Stimulated activated naive CD8-positive, alpha-beta T cell treated with anti-CD3 and anti-CD28 coated beads, Interleukin-15, amount 100 ng/mL, for 72 hours (primary cell): ENCODE measurements at places on chromosomes 13 and 19.
A peak's percentile ranks its signal among the peaks of the same experiment; 100 is the strongest.

GRCh38 chr13:95067303-95067702, 233.9 kb downstream of the ABCC4 start:
- DNase-seq: no peak

GRCh38 chr19:45528149-45528743, 21.0 kb downstream of the VASP start:
- no peak for DNase-seq

GRCh38 chr19:48636859-48637448, at the start of gene DBP:
Gene DBP, minus strand, starts transcription at chr19:48637379. Its CDS starts 385 bp downstream, at chr19:48636994.
- DNase-seq: peak; percentile 61

- DNase-seq: no peak
Measured at GRCh38 chr19:7947939-7948338, 4.5 kb upstream of the TIMM44 start.

GRCh38 chr13:113275387-113275786, 21.7 kb upstream of the LAMP1 start:
- DNase-seq: peak; percentile 29

GRCh38 chr13:59300355-59301173, 863.2 kb downstream of the DIAPH3 start:
- DNase-seq: no peak

GRCh38 chr13:102328909-102329308, 72.9 kb downstream of the FGF14 start:
- DNase-seq: no peak

DNA sequence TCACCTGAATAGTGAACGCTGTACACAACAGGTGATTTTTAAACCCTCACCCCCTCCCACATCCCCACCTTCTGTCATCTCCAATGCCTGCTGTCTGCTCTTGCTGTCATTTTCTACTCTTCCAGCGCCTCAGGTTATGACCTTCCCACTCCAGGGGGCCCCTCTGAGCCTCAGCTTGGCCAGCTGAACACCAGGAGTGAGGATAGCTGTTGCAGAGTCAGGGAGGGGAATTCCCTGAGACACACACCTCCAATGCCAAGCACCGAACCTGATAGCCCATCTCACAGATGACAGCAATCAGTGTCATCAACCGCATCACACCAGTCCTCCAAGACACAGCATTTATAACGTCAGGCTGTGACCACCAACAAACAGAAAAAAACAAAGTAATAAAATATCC, 193.5 kb downstream of the ZNF536 start:
- no peak for DNase-seq

DNA sequence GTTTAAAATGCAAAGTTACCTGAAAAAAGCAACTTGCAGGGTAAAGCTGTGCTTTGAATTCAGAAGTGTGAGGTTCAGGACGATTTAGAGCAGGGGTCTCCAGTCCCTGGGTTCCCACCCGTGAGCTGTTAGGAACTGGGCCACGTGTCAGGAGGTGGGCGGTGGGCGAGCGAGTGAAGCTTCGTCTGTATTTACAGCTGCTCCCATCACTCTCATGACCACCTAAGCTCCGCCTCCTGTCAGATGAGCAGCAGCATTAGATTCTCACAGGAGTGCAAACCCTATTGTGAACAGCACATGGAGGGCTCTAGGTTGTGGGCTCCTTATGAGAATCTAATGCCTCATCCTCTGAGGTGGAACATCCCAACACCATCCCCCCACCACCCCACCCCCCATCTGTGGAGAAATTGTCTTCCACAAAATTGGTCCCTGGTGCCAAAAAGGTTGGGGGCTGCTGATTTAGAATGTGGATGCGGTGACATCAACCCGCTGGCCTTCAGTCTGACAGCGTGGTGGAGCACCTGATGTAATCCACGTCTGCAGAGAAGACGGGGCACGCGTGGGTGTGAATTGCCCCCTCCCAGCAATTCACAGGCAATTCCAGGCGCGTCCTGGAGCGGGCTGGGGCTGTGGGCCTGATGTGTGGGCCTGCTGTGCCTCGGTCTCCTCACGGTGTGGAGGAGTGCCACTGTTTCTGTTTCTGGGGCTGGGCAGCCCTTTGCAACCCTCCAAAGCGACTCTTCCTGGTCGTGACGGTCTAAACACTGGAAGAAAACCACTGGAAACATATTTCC, 214.0 kb upstream of the SOX1 start:
- no peak for DNase-seq

GRCh38 chr13:68897331-68897928, 1210.2 kb upstream of the ATXN8OS start:
- DNase-seq: no peak

DNA sequence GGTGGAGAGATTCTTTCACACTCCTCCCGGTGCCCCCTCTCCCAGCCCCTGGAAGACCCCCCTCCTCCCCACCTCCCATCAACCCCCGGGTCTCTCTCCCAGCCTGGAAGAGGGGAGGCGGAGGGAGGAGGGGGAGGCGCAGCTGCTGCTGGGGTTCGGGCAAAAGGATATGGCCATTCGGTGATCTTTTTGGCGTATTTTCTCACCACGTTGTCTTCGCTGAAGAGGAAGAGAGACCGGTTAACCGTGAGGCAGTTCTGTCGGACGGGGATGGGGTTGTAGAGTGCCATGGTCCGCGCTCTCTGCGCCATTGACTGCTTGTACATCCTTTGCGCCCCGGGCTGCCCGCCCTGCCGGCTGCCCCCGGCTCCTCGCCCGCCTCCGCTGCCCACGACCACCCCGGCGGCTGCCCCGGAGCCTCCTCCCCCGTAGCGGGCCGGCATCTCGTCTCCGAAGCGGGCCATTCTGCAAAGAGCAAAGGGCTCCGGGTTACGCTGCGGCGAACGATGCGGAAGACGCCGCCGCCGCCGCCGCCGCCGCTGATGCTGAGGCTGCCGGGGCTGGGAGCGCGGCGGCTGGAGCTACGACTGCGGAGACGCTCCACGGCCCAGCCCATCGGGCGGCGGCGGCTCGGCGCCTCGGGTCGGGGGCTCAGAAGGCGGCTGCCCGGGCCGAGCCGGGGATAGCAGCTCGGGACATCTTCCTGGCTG, 363 bp downstream of the CACNA1A start:
- peak; percentile 8 for DNase-seq

GRCh38 chr19:56477429-56478338, 539 bp upstream of the ZNF667 start:
- peak; percentile 85 for DNase-seq

DNA sequence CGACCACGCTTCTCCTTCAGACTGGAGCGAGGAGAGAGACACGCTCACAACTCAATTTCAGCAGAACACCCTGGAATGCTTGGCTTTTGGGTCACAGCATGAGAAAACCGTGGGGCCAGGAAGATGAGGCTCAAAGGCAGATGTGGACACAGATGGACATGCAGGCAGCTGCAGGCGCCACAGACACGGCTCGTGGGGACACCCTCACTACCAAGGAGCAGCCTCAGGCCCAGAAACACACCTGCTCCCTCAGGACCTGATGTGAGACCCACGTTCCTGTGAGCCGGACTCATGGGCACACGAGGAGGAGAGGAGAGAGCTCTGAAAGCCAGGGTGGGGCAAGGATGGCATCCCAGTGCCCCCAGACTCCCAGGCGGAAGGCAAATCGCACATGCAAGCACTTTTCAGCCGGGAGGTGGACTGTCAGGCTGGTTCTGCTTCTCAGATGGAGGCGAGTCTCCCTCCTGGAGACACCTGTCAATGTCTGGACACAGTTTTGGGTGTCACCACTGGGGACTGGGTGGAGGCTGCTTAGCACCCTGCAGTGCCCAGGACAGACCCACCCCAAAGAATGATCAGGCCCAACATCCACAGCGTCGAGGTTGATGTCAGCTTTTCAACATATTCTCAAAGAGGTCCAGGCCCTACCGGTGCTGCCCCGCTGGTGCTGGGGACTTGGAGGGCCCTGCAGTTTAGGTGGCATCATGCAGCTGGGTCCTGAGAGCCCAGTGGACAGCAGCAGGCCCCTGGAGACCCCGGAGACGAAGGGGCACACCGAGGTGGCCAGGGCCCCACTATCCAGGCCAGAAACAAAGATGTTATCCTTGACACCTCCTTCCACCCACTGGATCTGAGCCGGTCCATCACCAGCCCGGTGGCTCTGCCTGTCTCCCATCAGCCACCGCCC, 2.3 kb downstream of the ABHD17A start:
- no peak for DNase-seq

DNA sequence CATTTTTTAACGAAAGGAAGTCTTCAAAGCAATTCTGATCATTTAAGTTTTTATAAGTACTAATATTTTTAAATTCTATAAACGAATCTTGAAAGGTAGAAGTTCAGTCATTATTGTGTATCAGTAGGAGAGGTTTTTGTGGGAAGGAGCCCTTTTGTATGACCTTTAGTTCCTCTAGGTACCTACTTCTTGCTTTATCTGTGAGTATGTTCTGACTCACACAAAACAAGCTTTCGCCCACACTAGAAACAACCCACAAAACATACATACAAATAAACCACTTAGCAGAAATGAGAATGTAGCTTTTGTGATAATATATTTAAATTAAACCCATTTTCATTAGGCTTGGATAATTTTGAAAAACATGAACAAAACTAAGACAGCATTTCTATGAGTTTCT, 27.8 kb downstream of the ERCC5 start:
- no peak for DNase-seq

- DNase-seq: no peak
Measured at GRCh38 chr13:35791184-35791851, 314.8 kb upstream of the MAB21L1 start.

GRCh38 chr13:112447761-112448603, 71.8 kb downstream of the SPACA7 start:
- no peak for DNase-seq

DNA sequence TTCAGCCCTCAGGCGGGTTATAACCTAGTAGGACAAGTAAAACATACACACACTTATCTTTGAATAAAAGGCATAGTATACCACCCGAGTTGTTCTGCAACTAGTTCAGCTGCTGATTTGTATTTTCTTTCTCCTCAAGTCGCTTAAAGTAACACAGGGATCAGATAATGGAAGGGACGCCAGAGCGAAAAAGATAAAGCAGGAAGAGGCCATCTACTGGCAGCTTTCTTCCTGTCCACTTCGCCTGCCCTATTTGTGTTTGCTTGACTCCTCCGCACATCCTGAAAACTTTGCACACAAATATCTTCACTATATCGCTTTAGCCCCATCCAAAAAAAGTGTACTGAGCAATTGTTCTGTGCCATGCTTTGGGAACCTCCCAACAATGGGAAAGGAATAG, 238.0 kb upstream of the SOX21 start:
- no peak for DNase-seq

- DNase-seq: no peak
Measured at GRCh38 chr13:109172136-109172535, 542.7 kb downstream of the MYO16 start.

DNA sequence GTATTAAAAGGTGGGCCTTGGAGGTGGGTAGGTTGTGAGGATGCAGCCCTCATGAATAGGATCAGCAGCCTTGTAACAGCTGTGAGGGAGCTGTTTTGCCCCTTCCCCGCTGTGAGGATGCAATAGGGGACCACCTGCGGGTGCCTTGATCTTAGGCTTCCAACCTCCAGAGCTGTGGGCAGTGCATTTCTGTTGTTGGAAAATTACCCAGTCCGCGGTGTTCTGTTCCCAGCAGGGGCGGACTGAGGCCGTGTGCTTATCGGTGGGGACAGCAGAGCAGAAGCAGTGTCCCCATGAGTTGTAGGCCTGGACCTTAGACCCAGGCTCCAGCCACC, 54.8 kb upstream of the TEX29 start:
- DNase-seq: no peak

DNA sequence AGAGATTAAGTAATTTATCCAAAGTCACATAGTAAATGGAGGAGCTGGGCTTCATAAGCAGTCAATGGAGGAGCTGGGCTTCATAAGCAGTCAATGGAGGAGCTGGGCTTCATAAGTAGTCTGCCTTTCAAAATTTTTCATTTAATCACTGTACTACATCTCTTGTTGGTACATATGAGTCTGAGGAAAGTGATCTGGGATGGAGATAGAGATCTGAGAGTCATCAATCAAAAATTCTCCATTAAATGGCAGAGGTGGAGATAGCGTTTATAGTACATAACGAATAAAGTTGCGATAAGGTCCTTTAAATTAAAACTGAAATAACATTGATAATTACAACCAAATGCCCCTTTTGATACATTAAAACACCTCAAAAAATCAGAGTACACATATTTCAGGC, 189.3 kb downstream of the KLF5 start:
- DNase-seq: no peak

- no peak for DNase-seq
Measured at GRCh38 chr13:93767917-93768409, 541.4 kb downstream of the GPC6 start.

- DNase-seq: no peak
Measured at GRCh38 chr19:1522838-1523237, 1.0 kb upstream of the PLK5 start.

GRCh38 chr13:76790526-76790925, 95.7 kb downstream of the KCTD12 start:
- DNase-seq: no peak

DNA sequence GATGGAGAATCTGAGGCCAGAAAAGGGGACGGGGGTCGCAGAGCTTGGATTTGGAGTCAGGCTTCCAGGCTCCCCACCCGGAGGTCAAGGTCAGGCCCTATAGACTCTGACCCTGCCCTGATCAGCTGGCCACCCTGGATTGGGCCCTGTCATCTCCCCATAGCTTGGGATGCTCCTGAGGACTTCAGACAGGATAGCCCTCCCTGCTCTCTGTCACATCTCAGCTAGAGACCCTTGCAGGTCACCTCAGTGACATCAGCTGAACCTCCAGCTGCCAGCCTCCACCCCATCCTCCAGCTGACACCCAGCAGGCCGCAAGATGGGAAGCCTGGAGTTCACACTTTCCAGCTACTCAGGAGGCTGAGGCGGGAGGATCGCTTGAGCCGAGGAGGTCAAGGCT, 2.8 kb upstream of the TPM4 start:
- DNase-seq: no peak

- peak; percentile 70 for DNase-seq
Measured at GRCh38 chr19:41753159-41753558, 2.2 kb upstream of the CEACAM6 start.

- peak; percentile 7 for DNase-seq
Measured at GRCh38 chr19:52946322-52947310, 16.1 kb downstream of the ZNF816 start.

DNA sequence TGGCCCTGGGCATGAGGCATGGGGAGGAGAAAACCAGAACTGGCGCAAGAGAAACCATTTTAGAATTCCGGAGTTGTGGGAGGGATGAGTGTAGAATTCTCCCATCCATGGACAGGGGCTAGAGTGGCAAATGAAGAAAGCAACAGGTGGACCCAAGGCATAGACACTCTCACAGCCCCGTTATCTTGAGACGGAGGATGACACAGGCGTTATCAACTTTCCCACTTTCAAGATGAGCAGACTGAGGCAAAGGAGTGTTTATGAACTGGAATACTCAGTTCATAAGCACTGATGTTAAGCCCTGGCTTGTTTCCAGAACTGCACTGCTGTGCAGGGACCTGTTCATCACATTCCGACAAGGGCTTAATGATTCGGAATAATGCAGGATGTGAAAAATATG, 1.1 kb upstream of the GTF3A start:
- no peak for DNase-seq
